CD14-positive monocyte (primary cell): ENCODE measurements at places on chromosomes 7 and 10. TPM values are rescaled to one million over a fixed set of nuclear protein-coding genes. Genes with fewer than 3 reads are reported as not detected.

ANKMY2 gene
- 7.5 TPM for polyA plus RNA-seq

CTAGE8 gene
- polyA plus RNA-seq, result not detected

TCAF2 gene
- polyA plus RNA-seq, result 0.31 and 0.44 TPM in 2 replicates

WEE2 gene
- polyA plus RNA-seq, result not detected in 2 replicates

DMBT1 gene
- polyA plus RNA-seq, result not detected in 2 replicates

FXYD4 gene
- not detected for polyA plus RNA-seq

PLEKHS1 gene
- polyA plus RNA-seq, result not detected

- DNase-seq, result no peak
- no peak overlapping the region for H3K27ac ChIP-seq
- H3K4me3 ChIP-seq, result no peak overlapping the region
- H3K36me3 ChIP-seq, result no peaks in the 10 kb centered on the region
- H3K4me1 ChIP-seq, result peaks cover 7% of the 10 kb centered on the region
- H3K27me3 ChIP-seq, result no peaks in the 10 kb centered on the region
Observed at GRCh38 chr7:66748791-66749190, 8.3 kb downstream of the RABGEF1 start.

- no peaks in the 10 kb centered on the region for H3K27me3 ChIP-seq
- DNase-seq, result no peak
- no peaks in the 10 kb centered on the region for H3K4me1 ChIP-seq
- H3K36me3 ChIP-seq, result no peaks in the 10 kb centered on the region
Observed at GRCh38 chr7:69764147-69764546, 165.9 kb downstream of the AUTS2 start.

GRCh38 chr10:113028456-113029440 is 78.7 kb downstream of the TCF7L2 start:
- H3K27me3 ChIP-seq, result no peaks in the 10 kb centered on the region
- no peaks in the 10 kb centered on the region for H3K36me3 ChIP-seq
- H3K27ac ChIP-seq, result no peak overlapping the region
- H3K4me3 ChIP-seq, result no peak overlapping the region
- no peak for DNase-seq

- H3K27ac ChIP-seq, result no peak overlapping the region
- H3K4me1 ChIP-seq, result no peaks in the 10 kb centered on the region
- H3K36me3 ChIP-seq, result no peaks in the 10 kb centered on the region
- H3K4me3 ChIP-seq, result no peak overlapping the region
- no peaks in the 10 kb centered on the region for H3K27me3 ChIP-seq
Observed at GRCh38 chr10:61063901-61064300, 119.9 kb upstream of the RHOBTB1 start.

- peak overlapping the region; percentile 38 for H3K4me3 ChIP-seq
- H3K4me1 ChIP-seq, result peaks cover 6% of the 10 kb centered on the region
- DNase-seq, result peak; percentile 8
- no peaks in the 10 kb centered on the region for H3K27me3 ChIP-seq
Observed at GRCh38 chr7:77935652-77936348, 137.2 kb downstream of the PHTF2 start.

DNA sequence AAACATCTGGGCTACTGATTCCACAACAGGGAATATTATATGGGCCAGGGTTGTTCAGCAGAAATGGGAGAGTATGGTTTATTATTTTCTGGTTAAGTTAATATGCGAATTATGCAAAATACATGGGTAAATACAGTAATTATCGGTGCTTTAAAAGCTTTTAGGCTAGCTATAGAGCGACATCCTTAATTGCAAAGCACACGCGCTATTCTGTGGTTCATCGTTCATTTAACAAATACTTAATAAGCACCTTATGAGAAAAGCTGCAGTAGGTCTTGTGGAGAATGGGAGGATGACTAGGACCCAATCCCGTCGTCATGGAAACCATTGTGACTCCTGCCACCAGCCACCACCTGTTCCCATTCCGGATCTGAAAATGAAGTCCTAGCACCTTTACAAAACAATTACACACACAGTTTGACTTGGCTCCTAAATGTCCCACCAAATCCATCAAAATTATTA is 623 bp upstream of the CEP41 start:
- no peaks in the 10 kb centered on the region for H3K36me3 ChIP-seq
- H3K27me3 ChIP-seq, result no peaks in the 10 kb centered on the region
- peak overlapping the region; percentile 73 for H3K27ac ChIP-seq
- DNase-seq, result no peak

GRCh38 chr7:98372993-98373392 is 27.9 kb downstream of the BAIAP2L1 start:
- H3K4me3 ChIP-seq, result no peak overlapping the region
- H3K4me1 ChIP-seq, result no peaks in the 10 kb centered on the region
- H3K36me3 ChIP-seq, result no peaks in the 10 kb centered on the region
- no peak overlapping the region for H3K27ac ChIP-seq

DNA sequence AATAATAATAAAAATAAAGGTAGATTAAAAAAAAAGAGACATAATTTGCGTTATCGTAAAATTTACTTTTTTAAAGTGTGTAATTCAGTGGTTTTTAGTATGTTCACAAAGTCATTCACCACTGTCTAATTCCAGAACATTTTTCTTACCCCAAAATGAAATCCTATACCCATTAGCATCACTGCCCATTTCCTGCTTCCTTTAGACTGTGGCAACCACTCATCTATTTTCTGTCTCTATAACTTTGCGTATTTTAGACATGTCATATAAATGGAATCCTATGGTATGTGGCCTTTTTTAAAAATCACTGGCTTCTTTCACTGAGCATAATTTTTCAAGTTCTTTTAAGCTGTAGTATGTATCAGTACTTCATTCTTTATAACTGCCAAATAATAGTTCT is 53.6 kb downstream of the KAT6B start:
- H3K36me3 ChIP-seq, result no peaks in the 10 kb centered on the region
- no peaks in the 10 kb centered on the region for H3K4me1 ChIP-seq
- H3K27me3 ChIP-seq, result no peaks in the 10 kb centered on the region
- H3K4me3 ChIP-seq, result no peak overlapping the region
- no peak for DNase-seq
